Esophagus mucosa (tissue), 1 donor: ENCODE measurements at places on chromosomes 7 and 10. TPM values are rescaled to one million over a fixed set of nuclear protein-coding genes. Genes with fewer than 3 reads are reported as not detected.

Gene AZGP1
- 10.8 TPM for total RNA-seq

Gene SORCS3
- total RNA-seq, result not detected

Gene PRPS1L1
- not detected for total RNA-seq

Gene BEND7
- total RNA-seq, result 0.56 TPM

Gene DNAJC2
- 14.6 TPM for total RNA-seq

Gene LHFPL3
- not detected for total RNA-seq

Gene CYP3A4
- total RNA-seq, result 0.24 TPM

Gene CDK14
- total RNA-seq, result 1.1 TPM

Gene GPR26
- total RNA-seq, result not detected

Gene HOXA1
- total RNA-seq, result 3.2 TPM

Gene CYP3A7
- not detected for total RNA-seq

Gene NPFFR1
- 0.04 TPM for total RNA-seq

Gene TMEM184A
- total RNA-seq, result 86.6 TPM

Gene NUB1
- 19.8 TPM for total RNA-seq

Gene CRHR2
- not detected for total RNA-seq

Gene ZNHIT1
- 53.8 TPM for total RNA-seq

Gene TUBB8
- total RNA-seq, result not detected

Gene NEUROG3
- not detected for total RNA-seq

Gene IGF2BP3
- 3.9 TPM for total RNA-seq

Gene ACBD7
- 0.32 TPM for total RNA-seq

Gene NANOS1
- 1.3 TPM for total RNA-seq

Gene ZNF727
- total RNA-seq, result 0.48 TPM
